ENCODE measurements at places on chromosomes 2 and 18.

- DNase-seq: no peak
Measured at GRCh38 chr18:2656981-2657512, 1.5 kb downstream of the SMCHD1 start.

DNA sequence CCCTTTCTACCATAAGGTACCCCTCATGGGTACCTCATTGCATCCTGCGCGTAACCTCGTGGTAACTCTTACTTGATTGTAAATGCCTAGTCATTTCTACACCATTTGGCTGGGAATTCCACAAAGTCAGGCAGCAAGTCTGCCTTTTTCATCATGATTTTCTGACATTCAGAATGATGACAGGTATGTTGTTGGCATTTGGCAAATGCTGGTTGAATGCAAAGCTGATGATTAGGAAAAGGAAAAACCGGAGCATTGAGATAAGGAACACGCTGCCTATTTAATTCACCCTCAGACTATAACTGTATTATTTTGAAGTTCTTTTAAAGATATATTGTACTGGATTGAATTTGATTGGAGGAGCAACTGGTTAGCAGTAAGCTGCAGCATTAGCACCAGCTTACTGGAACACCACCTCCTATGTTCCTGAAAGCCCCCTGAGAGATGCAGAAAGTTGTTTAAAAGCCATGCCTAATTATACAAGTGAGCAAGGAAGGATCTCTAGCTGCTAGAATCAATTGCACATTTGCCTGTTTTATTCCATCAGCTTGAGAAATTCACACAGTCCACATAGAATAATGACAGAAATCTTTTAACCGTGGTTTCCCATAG is 520.1 kb downstream of the LRP1B start:
- DNase-seq: no peak

- DNase-seq: no peak
Measured at GRCh38 chr2:134911400-134911785, 7.2 kb upstream of the CCNT2 start.

DNA sequence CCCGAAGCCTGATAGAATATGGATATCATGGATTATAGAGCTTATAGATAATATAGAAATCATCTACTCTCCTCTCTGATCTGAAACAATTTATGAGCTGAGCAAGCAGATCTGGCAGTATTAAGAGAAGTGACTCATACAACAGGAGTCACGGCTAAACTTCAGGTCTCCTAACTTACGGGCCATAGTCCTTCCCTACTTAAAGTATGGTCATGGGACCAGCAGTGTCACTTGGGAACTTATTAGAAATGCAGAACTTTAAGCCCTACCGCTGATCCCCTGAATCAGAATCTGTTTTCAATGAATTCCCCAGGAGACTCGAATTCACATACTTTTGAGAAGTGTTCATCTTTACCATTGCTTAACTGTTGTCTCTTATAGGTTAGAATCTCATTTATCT is 195.7 kb upstream of the FANCL start:
- DNase-seq: no peak

- DNase-seq: no peak
Measured at GRCh38 chr18:21557607-21558253, 42.8 kb downstream of the ESCO1 start.

- DNase-seq: no peak
Measured at GRCh38 chr2:224469374-224469964, 67.6 kb upstream of the FAM124B start.

GRCh38 chr2:171176516-171176915 is 15.8 kb upstream of the TLK1 start:
- no peak for DNase-seq

GRCh38 chr2:204744506-204744905 is 199.2 kb downstream of the PARD3B start:
- DNase-seq: no peak

- no peak for DNase-seq
Measured at GRCh38 chr2:147760984-147761383, 83.8 kb upstream of the ACVR2A start.

DNA sequence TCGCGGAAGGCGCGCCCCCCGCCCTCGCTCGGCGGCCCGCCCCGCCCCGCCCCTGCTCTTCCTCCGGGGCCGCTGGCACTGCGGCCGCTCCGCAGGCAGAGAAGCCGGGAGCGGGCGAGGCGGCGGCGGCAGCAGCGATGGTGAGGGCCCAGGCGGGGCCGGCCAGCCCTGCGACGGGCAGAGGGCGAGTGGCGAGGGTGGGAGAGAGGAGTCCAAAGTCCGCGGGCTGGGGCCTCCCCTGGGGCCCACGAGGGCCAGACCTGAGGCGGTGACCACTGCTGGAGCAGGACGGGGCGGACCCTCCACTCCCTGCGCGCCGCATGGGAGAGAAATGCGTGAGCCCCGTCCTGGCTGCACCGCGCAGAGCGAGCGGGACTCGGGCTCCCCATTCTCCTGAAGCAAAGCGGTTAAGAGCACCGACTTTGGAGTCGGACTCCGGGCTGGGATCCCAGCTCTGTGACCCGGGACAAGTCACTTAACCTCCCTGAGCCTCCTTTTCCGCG is at the start of gene VAMP5:
Gene VAMP5 (plus strand): TSS at position 78 of the 503 bp plus-strand sequence. CDS start 60 bp downstream, at position 138.
- no peak for DNase-seq

GRCh38 chr2:224952936-224953657 is 89.2 kb downstream of the DOCK10 start:
- DNase-seq: no peak

- no peak for DNase-seq
Measured at GRCh38 chr18:191725-192124, 33.4 kb downstream of the USP14 start.

DNA sequence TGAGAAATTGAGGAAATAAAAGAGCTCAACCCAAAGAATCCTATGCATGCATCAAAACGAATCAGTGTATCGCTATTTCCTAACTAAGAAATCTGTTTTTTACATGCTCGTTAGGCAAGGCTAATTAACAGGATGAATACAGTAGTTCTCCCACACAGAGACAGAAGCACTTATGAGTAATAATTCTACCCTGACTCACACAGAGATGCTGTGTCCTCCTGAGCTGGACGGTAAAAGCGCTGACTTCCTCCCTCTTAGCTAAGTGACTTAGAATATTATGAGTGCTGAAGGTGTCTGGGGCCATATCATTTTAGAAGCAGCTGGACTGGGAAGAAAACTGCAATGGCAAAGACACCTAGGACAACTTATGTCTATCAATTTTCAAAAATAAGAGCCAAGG is 18.5 kb downstream of the PLEKHM3 start:
- DNase-seq: no peak

GRCh38 chr2:188391354-188391753 is 99.7 kb downstream of the GULP1 start:
- no peak for DNase-seq

- DNase-seq: no peak
Measured at GRCh38 chr2:149119368-149119767, 80.9 kb downstream of the LYPD6B start.

DNA sequence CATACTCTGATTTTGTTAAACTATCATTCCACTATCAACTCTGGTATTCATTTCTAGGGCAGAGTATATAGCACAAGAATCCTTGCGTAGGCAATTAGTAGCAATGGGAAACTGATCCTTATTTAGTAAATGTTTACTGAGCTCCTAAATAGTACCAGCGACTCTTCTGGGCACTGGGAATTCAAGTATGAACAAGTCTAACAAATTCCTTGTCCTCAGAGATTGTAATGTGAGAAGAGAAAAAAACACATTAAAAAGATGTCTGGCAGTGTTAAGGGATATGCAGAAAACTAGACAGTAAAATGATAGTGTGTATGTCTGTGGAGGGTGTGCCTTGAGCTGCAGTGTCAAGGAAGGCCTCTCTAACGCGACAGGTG is 721 bp downstream of the METTL5 start:
- DNase-seq: no peak

DNA sequence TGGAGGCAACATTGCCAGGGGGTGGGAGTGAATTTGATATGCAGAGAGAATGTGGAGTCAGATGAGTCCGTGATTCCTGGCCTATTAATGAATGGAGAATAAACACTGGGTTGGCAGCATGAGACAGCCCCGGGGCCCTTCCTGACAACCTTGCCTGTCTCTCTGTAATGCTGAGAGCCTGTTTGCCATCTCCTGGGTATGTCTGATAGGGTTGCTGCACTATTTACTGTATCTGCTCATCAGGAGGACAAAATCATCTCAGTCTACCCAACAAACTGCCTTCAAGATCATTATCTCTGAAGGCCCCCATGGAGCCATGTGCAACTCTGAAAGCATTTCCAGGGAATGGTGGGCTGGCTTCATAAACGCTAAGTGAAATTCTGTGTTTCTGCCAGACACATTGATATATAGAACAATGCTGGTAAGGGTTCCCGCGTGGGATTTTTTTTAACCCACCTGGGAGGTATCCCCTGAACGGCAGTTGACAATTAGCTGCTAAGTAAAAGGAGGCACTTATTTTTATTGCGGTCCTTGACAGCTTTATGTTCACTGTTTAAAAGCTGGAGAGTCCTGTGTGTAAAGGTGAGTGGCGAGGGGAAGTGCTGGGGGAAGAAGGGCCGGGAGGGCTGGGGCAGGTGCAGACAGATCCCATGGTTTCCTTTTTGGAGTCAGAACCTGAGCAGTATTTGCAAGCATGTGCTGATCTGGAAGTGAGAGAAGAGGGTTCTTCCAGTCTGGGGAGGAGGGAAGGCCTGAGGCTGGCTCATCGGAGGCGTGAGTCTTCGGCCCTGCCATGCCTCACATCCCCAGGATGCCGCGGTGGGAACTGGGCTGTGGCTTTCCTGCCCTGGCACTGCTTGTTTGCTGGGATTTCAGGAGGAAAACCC is 64.8 kb downstream of the ARHGAP25 start:
- no peak for DNase-seq

- no peak for DNase-seq
Measured at GRCh38 chr2:38702413-38702812, 36.5 kb downstream of the GALM start.

Measured in cortex of kidney (tissue), 1 donor.